ENCODE measurements at places on chromosomes 12 and 14.

GRCh38 chr14:84453307-84453950, 1076.5 kb upstream of the FLRT2 start:
- DNase-seq: no peak

DNA sequence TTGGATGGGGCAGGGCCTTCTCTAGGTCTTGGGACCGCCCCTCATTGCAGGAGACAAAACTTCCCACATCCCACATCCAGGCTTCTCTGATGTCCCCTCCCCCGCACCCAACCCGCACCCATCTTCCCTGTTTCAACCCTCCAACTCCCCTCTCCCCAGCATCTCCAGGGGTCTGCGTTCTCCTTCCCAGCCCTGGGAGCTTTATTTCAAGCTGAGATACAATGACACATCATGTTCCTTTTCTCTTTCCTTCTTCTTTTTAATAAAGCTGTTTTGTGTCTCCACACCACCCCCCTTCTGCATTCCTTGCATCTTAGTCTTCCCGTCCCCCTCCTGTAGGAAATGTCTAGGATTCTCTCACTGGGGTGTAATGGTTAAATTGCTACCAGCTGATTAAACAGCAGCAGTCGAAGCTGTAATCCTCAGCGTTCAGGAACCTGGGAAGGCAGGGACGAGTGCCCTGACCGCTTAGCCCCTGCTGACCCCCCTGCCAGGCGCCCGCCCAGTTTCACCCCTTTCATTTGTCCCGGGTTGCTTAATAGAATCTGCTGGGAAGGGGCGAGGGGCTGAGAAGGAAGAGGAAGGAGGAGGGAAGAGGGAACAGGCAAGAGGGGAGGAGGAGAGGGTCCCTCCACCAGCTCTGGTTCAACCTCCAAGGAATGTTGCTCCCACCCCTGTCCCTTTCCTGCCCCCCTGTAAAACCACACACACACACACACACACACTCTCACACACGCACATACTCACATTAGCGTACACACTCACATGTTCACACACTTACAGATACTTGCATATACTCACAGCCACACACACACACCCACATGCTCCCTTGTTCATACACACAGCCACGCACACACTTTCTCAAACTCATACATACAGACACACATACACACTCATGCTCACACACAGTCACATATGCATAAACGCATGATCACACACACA, 104.5 kb upstream of the MED13L start:
- no peak for DNase-seq

GRCh38 chr12:116236148-116236731, 41.3 kb downstream of the MED13L start:
- DNase-seq: peak; percentile 17

DNA sequence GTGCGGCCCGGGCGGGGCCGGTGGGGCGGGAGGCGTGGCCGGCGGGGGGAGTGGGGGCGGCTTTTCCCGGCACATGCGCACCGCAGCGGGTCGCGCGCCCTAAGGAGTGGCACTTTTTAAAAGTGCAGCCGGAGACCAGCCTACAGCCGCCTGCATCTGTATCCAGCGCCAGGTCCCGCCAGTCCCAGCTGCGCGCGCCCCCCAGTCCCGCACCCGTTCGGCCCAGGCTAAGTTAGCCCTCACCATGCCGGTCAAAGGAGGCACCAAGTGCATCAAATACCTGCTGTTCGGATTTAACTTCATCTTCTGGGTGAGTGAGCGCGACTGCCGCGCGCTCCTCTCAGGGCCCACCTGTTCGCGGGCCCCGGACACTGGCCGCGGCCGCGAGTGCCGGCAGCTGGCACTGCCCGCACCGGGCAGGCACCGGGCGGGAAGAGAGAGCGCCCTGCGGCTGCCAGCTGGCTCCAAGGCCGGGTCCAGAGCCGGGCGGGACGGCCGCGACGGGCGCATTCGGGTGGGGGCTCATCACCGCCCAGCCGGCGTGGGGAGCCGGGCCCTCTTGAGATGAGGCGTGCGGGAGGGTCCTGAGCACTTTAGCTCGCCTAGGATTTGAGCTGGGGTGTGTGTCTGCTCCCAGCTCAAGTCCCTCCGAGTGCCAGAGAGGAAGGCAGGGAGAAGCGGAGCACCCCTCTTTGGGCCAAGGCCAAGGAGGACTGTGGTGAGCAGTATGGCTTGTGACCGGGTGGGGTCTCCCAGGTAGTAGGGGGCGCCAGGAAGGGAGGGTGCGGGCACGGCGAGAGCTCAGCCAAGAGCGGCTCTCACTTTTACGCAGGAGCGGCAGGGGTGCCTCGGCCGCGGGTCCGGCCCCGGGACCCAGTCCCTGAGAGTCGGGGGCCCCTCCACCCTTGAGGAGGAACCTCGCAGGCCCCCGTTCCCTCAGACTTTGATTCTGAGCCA, at the start of gene CD9:
Gene CD9, plus strand, starts transcription at position 145 of the 957 bp plus-strand sequence. Its CDS starts 100 bp downstream, at position 245.
- DNase-seq: no peak

GRCh38 chr14:101992708-101993107, 28.3 kb downstream of the DYNC1H1 start:
- DNase-seq: peak; percentile 48

DNA sequence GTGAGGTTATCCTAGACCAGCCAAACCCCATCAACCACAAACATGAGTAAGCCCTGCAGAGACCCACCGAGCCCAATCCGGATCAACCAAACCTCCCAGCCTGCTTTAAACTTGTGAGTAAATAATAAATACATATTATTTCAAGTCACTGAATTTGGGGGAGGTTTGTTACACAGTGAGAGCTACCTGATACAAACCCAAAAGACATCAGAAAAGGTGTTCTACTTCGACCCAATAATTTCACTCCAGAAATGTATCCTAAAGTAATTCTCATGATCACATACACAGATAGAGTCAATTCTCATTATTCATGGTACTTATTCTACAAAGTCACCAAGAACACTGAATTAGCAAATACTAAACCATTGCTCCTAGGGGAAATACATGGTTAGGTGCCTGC, 16.2 kb upstream of the CORO1C start:
- no peak for DNase-seq
